ENCODE measurements at places on chromosomes 5 and 9.
A peak's percentile ranks its signal among the peaks of the same experiment; 100 is the strongest.

- DNase-seq, result no peak
Observed at GRCh38 chr5:16536246-16536645, 70.6 kb upstream of the ZNF622 start.

DNA sequence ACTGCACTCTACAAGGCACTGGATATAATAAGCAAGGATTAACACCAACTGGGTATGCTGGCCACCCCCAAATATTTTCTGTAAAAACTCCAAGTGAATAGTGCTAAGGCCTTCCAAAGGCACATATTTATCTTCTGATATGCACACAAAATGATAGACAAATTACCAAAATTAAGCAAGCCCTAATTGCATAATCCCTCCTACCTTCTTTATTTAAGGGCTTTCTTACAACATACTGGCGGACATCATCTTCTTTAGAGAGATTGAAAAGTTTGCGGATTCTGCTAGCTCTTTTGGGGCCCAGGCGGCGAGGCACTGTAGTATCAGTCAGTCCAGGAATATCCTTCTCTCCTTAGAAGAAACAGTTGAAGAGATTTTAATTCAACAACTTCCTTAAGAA, 1.9 kb downstream of the RPS6 start:
- DNase-seq, result peak; percentile 27

DNA sequence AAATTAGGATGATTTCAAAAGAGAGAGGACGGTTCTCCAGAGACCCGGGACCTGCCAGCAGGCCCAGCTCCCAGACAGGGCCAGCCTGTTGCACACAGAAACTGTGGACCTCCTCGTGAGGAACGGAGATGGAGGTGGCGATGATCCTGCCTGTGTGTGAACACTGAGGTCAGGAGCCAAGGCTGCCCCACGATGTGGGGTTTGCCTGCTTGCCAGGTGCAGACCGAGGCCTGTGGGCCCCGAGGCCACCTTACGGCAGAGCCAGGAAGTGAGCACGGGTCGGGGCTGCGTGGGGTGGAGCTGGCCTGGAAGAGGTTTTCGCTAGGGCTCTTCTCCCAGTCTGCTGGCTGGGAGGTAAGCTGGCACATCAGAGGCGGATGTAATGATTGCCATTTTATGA, 4.3 kb downstream of the FAM163B start:
- no peak for DNase-seq

- DNase-seq, result no peak
Observed at GRCh38 chr5:148645527-148645926, 8.8 kb downstream of the HTR4 start.

DNA sequence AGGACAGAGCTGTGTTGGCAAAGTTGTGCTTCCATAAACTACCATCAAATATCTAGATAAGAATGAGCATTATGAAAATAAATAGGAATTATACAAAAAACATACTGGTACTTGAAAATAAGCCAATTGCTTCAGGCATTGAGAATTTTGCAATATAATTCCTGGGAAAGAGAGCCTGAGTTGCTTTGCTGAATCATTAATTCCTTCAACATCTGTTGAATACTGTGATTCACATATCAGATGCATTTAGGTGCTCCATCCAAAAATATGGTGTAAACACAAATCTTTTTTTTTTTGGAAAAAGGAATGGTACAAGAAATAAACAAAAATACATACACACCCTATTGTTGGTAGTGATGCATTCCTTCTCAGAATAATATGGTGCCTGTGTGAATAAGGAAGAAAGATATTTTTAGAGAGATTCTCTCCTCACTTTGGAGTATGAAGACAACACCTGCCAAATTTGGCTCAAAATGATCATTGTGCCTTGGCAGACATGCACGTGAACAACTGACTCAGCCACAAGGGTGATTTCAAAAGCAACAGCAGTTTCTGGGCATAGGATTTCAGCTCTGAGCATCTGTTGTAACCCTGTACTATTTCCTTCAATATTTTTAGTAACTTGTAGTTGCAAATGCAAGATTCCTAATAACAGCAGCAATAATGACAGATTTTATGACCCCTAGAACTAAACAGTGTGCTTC, 96.7 kb downstream of the CAVIN4 start:
- no peak for DNase-seq

DNA sequence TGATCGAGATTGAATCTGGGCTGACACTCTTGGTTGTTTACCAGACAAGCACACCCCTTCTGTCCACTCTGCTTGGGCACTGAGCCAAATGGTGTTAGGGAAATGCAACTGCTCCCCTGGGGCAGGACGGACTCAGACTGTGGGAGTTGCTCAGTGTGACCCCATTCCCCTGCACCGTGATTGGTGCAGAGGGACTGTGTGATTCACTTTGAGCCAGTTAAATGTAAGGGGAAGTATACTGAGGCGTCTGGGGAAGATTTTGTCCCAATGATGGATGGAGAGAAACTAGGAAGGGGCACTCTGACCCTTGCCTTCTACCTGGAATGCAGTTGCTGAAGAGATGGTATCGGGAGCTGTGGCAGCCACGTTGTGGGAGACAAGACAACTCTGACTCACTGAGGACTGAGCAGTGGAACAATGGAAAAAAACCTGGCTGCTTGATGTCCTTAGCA, 196.0 kb upstream of the ANKRD55 start:
- peak; percentile 49 for DNase-seq

DNA sequence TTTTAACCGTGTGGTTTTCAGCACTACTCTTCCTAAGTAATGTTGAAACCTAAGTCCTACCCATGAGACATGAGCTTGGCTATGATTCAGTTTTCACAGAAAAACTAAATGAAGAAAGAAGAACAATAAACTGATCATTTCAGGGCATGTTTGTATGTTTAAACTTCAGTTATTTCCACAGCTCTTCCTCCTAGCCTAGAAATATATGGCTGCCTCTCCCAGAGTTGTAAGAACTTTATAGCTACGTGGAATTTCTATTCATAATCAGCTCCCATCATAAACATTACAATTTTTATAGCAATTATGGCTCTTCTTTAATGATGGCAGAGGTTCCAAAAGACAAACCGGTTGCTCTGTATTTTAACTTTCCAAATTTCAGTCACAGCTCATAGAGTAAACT, 314.7 kb upstream of the ADAMTSL1 start:
- DNase-seq, result no peak

- DNase-seq, result no peak
Observed at GRCh38 chr9:36902861-36903524, 131.1 kb downstream of the PAX5 start.

DNA sequence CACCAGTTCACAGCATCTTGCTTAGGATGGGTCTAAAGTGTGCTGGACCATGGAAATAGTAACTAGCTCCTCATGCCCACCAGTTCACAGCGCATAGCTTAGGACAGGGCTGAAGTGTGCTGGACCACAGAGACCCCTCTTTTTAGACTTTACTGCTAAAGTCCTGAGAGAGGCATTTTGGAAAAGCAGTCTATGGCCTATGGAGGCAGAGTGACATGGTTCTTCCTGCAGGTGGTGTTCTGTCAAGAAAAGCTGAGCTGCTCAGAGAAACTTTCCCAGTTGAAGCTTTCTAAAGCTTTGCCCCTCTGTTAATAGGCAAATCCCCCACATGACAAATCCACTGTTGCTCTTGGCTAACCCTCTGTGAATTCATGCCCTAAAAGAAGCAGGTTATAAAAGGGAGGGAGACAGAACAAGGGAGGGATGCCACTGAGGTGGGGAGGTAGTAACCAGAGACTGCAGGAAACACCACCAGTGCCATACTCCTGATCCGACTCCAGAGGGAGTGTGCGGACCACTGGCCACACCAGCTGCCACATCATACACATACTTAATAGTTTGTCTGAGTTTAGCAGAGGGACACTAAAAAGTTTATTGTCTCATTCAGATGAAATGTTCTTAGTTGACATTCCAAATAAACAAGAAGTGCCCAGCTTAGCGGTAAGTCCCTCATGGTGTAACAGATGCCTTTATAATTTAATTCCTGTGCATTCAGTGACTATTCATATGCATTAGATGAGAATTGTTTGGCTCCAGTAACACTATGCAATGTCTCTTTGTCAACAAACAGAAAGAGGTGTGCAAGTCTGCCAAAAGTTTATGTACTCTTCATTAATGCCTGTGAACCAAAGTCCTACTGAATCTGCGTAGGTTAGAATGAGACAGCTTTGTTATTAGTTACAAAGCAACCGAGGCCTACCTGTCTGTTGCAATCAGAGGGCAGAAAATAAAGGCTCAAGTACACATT, 236.2 kb upstream of the NFIL3 start:
- peak; percentile 18 for DNase-seq

GRCh38 chr5:82351754-82352145, 73.6 kb upstream of the RPS23 start:
- peak; percentile 77 for DNase-seq

DNA sequence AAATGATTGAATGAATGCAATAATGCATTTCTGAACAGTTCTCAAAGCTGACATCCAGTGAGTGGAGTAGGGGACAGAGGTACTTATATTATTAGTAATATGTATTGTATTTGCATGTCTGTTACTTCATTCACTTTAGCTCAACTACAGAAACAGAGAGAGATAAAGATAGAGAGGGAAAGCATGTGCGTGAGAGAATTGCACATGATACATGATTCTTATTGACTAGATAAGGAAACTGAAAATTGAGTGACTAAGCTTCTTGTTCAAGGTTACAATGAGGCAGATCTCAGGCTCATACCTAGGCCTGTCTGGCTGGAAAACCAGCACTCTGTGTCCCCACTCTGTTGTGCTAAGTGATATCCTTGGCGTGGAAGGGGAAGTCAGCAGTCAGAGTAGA, 337.7 kb upstream of the KLF4 start:
- DNase-seq, result no peak

DNA sequence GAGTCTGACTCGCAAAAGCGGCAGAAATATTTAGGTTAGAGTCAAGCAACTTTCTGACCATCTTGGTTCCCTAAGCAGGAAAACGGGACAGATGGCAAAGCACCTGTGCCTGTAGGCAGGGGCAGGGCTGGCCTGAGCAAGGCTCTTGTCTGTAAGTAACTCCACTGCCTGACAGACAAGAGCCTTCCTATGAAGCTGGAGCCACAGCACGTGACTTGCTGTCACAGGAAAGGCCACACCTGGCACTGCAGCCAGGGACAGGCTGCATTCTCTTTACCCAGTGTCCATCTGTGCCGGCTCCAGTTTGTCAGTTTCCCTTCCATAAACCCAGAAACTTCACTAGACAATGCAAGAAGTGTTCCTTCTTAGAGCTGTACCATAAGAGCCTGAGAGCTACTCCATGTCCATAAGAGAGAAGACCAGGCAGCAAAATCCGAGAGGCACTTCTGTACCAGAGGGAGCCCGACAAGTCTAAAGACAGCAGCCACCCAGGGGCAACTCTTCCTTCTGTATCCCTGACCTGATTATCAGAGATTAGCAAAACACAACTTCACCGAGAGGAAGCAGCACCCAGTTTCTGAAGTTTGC, 78.1 kb downstream of the GPR21 start:
- no peak for DNase-seq

DNA sequence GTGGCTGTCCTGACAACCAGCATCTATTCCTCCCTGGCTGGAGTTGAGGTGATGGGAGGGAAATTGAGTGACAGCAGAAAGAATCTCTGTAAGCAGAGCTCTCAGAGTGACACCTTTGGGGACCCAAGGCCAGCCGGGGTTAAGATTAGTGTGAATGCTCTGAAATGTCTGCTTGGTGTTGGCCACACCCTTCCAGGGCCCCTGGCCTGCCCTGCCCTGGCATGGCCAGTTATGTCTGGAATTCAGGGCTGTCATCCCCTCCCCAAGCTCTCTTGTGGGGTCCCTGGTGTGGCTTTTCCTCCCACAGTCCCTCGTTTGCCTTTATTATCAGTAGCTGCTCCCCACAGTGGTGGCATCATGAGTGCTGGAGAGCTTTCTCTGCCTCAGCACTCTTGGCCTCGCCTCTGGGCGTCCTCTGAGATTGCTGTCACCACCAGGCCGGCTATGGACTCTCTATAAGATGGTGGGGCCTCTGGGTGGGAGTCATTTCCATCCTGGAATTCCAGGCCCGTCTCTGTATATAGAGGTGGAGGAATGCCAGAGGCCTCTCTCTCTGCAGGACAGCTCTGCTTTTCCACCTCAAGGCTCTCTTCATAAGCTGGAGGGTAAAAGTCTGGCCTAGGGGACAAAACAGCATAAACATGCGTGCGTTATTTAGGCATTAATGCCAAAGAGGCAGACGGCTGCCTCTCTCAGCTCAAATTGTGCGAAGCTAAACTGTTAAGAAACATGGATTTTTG, 3.6 kb downstream of the TMEM252 start:
- DNase-seq, result no peak

- DNase-seq, result no peak
Observed at GRCh38 chr5:160291467-160291866, 20.9 kb downstream of the CCNJL start.

GRCh38 chr5:6581559-6582426, 51.1 kb downstream of the NSUN2 start:
- no peak for DNase-seq

GRCh38 chr5:13218518-13218917, 726.0 kb downstream of the DNAH5 start:
- no peak for DNase-seq

- no peak for DNase-seq
Observed at GRCh38 chr5:99441235-99441634, 512.4 kb upstream of the CHD1 start.

- no peak for DNase-seq
Observed at GRCh38 chr5:109922381-109922995, 232.8 kb downstream of the MAN2A1 start.

GRCh38 chr5:81021486-81021885, 61.3 kb downstream of the RASGRF2 start:
- DNase-seq, result no peak

Measured in NCI-H1417 (cell line).